A172 (cell line): ENCODE measurements at places on chromosomes 2 and 18. TPM values are rescaled to one million over a fixed set of nuclear protein-coding genes. Genes with fewer than 3 reads are reported as not detected.

The TUBA3E gene
- total RNA-seq = not detected in 2 replicates

The KCNIP3 gene
- total RNA-seq = 3.8 and 7.3 TPM in 2 replicates

The NGEF gene
- total RNA-seq = 33.3 and 37.5 TPM in 2 replicates

The THSD7B gene
- total RNA-seq = 0.02 TPM in 1 of 2 replicates, not detected in the other

The SKOR2 gene
- total RNA-seq = not detected in 2 replicates

The C2orf72 gene
- total RNA-seq = 2.6 and 10.8 TPM in 2 replicates

The STON1 gene
- 2.5 and 3.4 TPM in 2 replicates for total RNA-seq

The CNTNAP5 gene
- not detected in 2 replicates for total RNA-seq

The INO80B gene
- total RNA-seq = 5.9 and 7.9 TPM in 2 replicates

The RAX gene
- total RNA-seq = not detected in 2 replicates

The ARHGEF33 gene
- total RNA-seq = 0.09 TPM in 1 of 2 replicates, not detected in the other

The LHCGR gene
- total RNA-seq = not detected in 2 replicates

The PROM2 gene
- total RNA-seq = 0.31 and 1.3 TPM in 2 replicates

The PRKAG3 gene
- not detected in 2 replicates for total RNA-seq

The GPR155 gene
- 0.90 and 2.4 TPM in 2 replicates for total RNA-seq

The DCC gene
- total RNA-seq = 0.03 and 0.24 TPM in 2 replicates

The NEU4 gene
- 0.22 TPM in 1 of 2 replicates, not detected in the other for total RNA-seq

The IL36B gene
- total RNA-seq = 0.19 TPM in 1 of 2 replicates, not detected in the other

The ST8SIA5 gene
- total RNA-seq = not detected in 2 replicates

The TEX51 gene
- not detected in 2 replicates for total RNA-seq

The SIGLEC15 gene
- total RNA-seq = 0.07 and 0.12 TPM in 2 replicates

The SCN3A gene
- total RNA-seq = 0.38 TPM in 1 of 2 replicates, not detected in the other

The UPP2 gene
- not detected in 2 replicates for total RNA-seq

The MAL gene
- not detected in 2 replicates for total RNA-seq

The CGREF1 gene
- 0.17 and 0.40 TPM in 2 replicates for total RNA-seq

The GPR55 gene
- total RNA-seq = 0.24 TPM in 1 of 2 replicates, not detected in the other

The TTC27 gene
- total RNA-seq = 22.5 and 28.9 TPM in 2 replicates

The FBXO48 gene
- total RNA-seq = 0.43 and 0.67 TPM in 2 replicates

The IL1F10 gene
- total RNA-seq = not detected in 2 replicates

The GPR148 gene
- not detected in 2 replicates for total RNA-seq

The DNAJC5G gene
- not detected in 2 replicates for total RNA-seq

The PROKR1 gene
- total RNA-seq = not detected in 2 replicates

The TFCP2L1 gene
- total RNA-seq = 0.26 and 0.34 TPM in 2 replicates

The ACTG2 gene
- not detected in 2 replicates for total RNA-seq

The NAT8 gene
- not detected in 2 replicates for total RNA-seq

The MC5R gene
- total RNA-seq = 6.7 and 7.5 TPM in 2 replicates

The MERTK gene
- total RNA-seq = 0.10 and 0.62 TPM in 2 replicates

The CRYGD gene
- not detected in 2 replicates for total RNA-seq

The NT5C1B gene
- total RNA-seq = not detected in 2 replicates
